AG04450 (cell line): ENCODE measurements at places on chromosomes 3 and 15.

DNA sequence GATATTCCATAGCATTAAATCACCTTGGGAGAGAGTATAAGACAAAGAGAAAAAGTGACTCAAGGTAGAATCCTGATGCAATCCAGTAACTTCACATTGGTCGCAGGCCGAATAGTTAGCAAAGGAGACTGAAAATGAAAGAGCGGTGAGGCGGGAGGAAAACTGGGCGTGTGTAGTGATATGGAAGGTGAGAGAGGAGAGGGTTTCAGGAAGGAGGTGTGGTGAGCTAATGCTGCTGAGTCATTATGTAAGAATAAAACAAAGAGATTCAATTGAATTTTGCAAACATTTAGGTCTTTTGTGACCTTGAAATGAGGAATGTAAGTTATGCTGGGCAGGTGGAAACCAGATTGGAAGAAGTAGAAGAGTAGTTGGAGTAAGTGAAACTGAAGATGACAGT, 235.3 kb downstream of the C3orf38 start:
- no peak for DNase-seq

- DNase-seq: no peak
Measured at GRCh38 chr15:41746802-41747201, 27.5 kb upstream of the MAPKBP1 start.

DNA sequence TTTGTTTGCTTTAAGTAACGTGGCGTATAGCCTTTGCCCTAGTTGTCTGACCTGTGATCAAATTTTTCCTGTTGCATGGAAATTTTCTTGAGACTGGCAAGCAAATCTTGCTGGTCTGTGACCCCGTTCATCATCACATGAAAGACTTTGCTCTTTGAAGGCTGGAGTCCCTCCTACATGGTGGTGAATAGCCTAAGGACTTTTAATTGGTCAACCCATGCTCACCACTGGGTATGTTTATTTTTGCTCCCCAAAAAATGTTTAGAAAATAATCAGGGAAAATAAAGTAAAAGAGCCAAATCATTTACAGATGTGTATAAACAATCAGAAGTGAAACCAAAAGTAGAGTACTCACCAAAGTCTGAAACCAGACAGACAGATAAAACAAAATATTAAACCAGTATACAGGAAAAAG, 1075.3 kb upstream of the ALCAM start:
- no peak for DNase-seq

DNA sequence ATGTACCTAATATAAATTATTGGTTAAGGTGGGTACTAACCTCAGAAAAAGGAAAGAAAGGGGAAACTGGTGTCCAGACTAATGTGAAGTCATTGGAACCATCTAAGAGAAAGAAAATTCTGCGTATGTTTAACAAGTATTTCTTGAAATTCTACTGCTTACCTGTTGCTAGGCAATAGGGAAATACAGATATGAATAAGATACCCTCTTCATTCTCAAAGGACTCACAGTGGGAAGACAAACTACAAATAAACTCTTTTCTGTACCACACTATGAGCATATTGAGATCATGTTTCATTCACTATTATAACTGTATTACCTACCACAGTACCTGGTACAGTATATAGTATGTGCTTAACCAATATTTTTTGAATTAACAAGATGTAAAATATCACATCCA, 140.5 kb upstream of the MLF1 start:
- no peak for DNase-seq

DNA sequence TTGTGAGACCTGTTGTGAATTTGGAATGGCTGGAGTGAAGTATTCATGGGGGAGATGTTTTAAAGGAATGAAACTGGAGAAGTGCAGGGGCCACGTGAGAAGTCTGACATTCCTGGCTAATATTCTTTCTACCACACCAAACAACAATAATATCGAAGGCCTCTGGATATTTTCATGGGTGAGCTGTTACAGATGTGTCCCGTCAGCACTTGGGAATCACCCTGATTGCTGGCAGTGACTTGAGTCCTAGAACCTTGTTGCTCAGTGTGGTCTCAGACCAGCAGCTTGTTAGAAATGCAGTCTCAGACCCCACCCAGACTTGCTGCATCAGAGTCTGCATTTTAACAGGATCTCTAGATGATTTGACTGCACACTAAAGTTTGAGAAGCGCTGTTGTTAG, 113.8 kb downstream of the ITPR1 start:
- no peak for DNase-seq

GRCh38 chr3:127817406-127817841, 4.9 kb downstream of the MGLL start:
- no peak for DNase-seq

- DNase-seq: no peak
Measured at GRCh38 chr3:174229916-174230315, 629.2 kb upstream of the NAALADL2 start.

GRCh38 chr3:35965908-35966307, 326.6 kb downstream of the ARPP21 start:
- DNase-seq: peak; percentile 1

- no peak for DNase-seq
Measured at GRCh38 chr15:63473749-63473998, 30.7 kb upstream of the USP3 start.

DNA sequence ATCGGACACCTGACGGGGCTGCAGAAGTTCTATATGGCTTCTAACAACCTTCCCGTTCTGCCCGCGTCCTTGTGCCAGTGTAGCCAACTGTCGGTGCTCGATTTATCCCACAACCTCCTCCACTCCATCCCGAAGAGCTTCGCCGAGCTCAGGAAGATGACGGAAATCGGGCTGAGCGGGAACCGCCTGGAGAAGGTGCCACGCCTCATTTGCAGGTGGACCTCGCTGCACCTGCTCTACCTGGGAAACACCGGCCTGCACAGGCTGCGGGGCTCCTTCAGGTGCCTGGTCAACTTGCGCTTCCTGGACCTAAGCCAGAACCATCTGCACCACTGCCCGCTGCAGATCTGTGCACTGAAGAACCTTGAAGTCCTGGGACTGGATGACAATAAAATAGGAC, 9.8 kb upstream of the LRRC34 start:
- DNase-seq: no peak

DNA sequence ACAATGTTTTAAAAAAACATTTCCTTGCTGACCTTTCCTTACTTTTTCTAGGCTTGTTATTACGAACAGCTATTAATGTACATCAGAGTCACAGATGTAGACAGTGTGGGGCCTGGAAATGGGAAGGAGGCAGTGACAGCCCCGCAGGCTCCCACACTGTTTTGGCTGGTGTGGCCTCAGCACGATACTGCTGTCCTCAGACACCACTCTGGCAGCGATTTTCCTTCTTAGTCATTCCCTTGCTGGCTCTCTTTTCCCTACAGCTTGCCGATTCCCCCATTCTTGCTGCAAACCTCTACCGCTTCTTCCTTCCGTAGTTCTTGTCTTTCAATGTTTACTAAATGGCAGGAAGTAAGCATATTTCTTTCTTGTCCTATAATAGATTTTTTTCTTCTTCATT, 113.1 kb downstream of the ABI3BP start:
- DNase-seq: no peak

DNA sequence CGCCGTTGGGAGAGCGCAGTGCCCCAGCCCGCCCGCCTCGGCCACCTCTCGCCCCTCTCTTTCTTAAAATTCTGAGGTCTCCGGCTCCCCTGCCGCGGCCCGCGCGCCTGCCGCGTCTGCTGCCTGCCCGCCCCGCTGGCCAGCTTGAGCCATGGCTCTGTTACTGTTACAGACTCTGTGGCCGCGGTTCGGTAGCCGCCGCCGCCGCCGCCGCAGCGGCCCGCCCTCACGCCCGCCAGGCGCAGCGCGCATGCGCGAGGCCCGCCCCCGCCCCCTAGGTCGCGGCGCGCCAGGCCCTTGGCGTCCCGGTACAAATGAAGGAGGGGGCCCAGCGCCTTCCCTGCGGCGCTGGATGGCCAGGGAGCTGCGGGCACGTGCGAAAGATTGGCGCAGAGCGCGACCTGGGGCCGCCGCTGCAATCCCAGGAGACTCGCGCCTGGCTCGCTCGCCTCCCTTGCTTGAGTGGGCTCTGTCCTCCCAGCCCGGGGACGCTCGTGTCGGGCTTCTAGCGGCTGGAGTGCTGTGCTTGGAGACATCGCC, at the start of gene ONECUT1:
ONECUT1 (minus strand) TSS at position 168 of the 540 bp plus-strand sequence. CDS start 452 bp downstream, outside the sequence.
- DNase-seq: no peak

DNA sequence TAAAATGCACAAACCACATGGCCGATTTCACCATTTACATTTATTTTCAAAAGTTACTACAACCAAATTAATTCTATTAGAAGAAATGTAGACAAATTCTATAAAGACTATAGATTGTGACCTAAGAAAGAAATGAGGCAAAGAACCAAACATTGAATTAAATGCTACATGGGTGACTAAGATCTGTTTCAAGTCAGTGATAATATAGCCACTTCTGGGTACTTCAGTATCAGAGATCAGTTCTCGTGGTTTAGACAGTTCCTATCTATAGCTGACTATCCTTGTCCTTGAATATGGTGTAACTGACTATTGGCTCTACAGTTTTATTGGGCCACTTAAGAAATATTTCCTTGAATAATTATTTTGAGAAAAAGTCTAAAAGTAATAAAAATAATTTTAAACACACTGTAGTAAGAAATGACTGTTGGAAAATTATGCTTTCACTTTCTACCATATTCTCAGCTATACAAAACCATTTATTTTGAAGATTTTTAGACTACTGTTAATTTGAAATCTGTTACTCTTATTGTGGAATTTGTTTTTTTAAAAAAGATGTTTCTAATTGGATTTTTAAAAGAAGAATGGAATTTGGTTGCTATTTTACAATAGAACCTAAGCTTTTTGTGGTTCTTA, 14.1 kb downstream of the KCNMB3 start:
- DNase-seq: no peak

DNA sequence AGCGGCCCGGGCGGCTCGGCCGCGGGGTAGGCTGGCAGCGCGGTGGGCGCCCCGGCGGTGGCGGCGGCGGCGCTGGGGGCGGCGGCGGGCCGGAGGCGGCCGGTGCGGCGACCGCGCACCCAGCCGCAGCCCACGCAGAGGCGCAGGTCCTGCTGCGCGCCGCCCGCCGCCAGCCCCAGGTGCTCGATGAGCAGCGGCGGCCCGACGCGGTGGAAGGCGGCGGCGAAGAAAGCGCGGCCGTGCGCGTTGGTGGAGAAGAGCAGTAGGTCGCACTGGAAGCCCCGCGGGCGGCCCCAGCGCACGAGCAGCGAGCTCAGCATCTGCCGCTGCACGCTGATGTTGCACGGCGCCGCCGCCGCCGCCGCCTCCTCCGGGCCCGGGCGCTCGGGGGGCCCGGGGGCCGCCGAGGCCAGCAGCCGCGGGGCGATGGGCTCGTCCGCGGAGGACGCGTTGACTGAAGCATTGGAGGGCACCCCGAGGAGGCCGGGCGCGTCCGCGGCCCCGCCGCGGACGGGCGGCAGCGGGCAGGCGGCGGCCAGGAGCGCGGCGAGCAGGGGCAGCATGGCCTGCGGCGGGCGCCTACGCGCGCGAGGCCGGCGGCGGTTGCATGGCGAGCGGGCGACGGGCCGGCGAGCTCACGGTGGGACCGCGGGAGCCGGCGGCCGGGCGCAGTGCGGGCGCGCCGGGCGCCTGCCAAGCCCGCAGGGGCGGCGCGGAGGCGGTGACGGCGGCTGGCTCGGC, 452 bp downstream of the TMEM158 start:
- no peak for DNase-seq

GRCh38 chr15:50814634-50815033, 49.1 kb upstream of the SPPL2A start:
- DNase-seq: no peak

- DNase-seq: no peak
Measured at GRCh38 chr3:47746264-47746663, 35.4 kb downstream of the SMARCC1 start.

DNA sequence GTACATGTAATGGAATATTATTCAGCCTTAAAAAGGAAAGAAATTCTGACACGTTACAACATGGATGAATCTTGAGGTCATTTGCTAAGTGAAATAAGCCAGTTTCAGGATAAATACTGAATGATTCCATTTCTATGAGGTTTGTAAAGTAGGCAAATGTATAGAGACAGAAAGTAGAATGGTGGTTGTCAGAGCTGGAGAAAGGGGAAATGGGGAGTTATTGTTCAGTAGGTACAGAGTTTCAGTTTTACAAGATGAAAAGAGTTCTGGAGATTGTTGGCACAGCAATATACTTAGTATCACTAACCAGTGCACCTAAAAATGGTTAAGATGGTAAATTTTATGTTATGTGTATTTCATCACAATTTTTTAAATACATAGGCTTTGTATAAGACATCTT, 60.6 kb downstream of the USP8 start:
- no peak for DNase-seq

GRCh38 chr3:129442486-129442885, 2.5 kb downstream of the IFT122 start:
- DNase-seq: no peak

- no peak for DNase-seq
Measured at GRCh38 chr3:62757045-62757444, 118.2 kb downstream of the CADPS start.

- DNase-seq: no peak
Measured at GRCh38 chr3:132900481-132900880, 137.7 kb upstream of the TMEM108 start.

DNA sequence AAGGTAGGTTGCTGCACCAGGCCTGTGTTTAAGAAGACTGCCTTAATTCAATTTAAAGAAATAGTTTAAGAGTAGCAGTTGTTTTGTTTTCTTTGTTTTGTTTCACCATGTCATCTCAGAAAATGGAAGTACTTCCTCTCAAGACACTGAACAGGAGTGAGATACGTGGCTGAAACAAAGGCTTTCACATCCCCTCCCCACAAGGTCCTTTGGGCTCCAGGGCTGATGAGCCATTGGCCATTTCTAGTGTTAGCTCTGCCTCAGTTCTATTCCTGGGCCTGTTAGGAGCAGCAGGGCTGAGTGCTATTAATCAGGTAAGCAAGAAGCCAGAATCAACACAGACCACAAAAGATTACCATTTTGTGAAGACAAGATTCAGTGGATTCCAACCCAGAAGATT, 132.8 kb downstream of the KCNAB1 start:
- DNase-seq: no peak

GRCh38 chr15:56552659-56553058, 87.7 kb upstream of the MNS1 start:
- DNase-seq: no peak

GRCh38 chr15:69462030-69462492, 9.4 kb downstream of the RPLP1 start:
- DNase-seq: no peak

DNA sequence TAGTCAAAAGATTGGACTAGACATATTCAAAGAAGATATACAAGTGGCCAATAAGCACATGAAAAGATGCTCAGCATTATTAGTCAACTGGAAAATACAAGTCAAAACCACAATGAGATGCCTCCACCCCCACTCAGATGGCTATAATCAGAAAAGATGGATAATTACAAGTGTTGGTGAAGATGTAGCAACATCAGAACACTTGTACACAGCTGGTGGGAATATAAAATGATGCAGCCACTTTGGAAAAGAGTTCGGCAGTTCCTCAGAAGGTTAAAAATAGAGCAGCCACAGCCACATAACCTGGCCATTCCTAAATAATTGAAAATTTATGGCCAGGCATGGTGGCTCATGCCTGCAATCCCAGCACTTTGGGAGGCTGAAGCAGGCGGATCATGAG, 38.4 kb downstream of the HEG1 start:
- DNase-seq: no peak

GRCh38 chr3:45596290-45596791, 1.8 kb downstream of the LIMD1 start:
- no peak for DNase-seq
